Activated CD8-positive, alpha-beta memory T cell treated with anti-CD3 and anti-CD28 coated beads for 24 hours (primary cell): ENCODE measurements at places on chromosomes 13 and 19.

DNA sequence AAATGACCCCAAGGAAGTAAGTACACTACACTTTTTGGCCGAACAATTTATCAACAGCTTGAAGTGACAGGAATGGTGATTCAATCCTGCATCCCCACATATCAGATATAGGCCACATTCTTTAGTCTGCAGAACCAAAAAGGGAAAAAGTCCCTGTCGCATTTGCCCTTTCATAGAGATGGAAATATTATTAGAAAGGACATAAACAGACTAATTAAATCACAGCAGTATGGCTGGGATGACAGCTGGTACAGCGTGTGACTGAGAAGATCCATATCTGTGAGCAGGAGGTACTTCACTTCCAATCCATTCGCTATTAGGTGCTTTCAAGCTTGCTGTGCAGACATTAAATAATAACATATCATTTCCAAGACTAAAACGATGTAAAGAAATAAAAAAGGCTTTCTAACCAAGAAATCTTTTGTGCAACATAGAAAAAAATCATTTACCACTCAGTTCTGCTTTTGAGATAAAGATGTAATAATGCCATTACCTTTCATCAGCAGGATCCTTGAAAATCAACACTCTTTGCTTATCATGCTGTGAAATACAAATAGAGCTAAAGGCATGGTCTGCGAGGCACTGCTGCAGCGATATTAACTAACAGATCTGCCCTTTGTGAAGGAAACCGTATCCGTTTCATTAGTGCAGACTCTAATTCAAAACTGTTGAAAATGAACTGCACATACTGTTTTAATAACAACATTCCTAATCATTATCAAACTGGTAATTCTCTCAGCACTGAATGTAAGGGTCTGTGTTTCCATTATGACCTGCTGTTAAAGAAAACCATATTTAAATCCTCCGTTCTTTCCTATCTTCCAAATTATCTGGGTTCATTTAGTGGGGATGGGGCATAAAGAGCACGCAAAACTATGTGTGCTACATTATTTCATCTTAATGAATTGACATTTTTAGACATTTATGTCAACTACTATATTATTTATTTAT is 245.6 kb downstream of the DACH1 start:
- no peak for DNase-seq

- DNase-seq = no peak
Measured at GRCh38 chr13:111547726-111548273, 227.4 kb downstream of the TEX29 start.

DNA sequence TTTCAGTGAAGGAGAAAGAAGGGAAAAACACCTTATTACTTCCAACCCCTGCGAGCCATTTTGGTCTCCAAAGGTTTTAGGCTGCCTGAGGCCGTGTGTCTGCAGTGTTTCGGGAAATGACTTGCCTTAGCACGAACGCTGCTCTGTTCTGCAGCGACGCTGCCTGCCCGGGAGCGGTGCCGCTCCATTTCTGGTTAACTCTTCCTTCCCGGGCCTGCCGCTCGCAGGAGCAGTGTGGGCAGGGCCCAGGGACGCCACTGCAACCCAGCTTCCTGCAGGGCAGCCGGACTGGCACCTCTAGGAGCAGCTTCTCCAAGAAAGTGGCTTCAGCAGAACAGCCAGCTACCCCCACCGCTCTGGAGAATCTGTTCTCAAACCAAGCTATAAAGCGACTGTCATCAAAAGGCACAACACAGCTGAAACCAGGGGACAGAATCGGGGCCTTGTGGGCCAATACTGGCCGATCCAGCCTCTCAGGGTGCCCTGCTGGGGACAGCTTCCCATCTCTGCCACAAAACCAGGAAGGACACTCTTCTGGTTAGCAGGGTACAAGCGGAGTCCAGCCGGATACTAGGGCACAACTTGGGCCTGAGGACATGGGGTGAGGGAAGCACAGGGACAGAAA is 72.2 kb downstream of the KCTD15 start:
- no peak for DNase-seq

- no peak for DNase-seq
Measured at GRCh38 chr19:17908244-17908643, 24.6 kb upstream of the CCDC124 start.

- no peak for DNase-seq
Measured at GRCh38 chr19:49845414-49845813, 5.5 kb upstream of the PTOV1 start.

DNA sequence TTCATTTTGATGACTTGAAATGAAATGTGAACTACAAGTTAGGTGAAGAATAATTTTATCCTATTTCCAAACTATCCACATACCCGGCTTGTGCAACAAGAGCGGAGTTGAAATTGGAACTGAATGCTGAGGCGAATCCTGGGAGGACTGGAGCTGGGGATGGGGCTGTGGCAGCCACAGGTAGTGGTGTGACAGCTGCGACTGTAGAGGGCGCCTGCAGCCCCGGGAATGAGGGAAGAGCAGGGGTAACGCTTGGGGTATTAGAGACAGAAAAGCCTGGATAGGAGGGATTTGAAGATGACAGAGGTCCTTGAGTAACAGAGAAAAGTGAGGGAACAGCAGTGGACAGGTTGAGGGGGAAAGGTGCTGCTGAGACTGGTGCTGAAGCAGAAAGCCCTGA is 22.0 kb upstream of the STOML3 start:
- DNase-seq = no peak

GRCh38 chr13:99040536-99041131 is 62.8 kb upstream of the DOCK9 start:
- peak; percentile 11 for DNase-seq

DNA sequence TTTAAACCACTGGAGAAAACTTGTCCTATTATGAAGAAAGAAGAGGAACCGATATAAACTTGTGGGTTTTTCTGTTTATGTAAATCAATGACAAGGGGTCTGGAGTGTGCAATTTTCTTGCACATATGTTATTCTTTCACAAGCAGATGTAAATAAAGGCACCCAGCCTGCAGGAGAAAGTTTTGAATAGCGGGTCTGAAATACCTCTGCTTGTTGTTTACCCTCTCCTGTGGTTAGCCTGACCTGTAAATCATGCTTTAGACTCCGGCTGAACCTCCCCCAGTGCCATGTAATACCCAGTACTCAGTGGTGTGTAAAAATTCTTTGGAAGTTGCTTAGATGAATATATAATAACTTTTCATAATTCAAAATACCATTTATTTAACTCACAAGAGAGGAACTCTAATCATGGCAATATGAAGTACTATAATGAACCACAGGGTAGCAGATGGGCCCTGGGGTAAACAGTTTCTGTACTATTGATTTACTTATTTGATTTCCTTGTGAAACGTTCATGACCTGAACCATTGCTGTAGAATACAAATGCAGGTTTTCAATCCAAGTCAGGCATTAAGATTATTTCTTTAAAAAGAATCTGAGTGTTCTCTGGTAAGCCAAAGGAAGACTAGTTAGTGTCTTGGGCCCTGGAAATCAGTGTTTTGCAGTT is 245.1 kb downstream of the LMO7 start:
- no peak for DNase-seq

DNA sequence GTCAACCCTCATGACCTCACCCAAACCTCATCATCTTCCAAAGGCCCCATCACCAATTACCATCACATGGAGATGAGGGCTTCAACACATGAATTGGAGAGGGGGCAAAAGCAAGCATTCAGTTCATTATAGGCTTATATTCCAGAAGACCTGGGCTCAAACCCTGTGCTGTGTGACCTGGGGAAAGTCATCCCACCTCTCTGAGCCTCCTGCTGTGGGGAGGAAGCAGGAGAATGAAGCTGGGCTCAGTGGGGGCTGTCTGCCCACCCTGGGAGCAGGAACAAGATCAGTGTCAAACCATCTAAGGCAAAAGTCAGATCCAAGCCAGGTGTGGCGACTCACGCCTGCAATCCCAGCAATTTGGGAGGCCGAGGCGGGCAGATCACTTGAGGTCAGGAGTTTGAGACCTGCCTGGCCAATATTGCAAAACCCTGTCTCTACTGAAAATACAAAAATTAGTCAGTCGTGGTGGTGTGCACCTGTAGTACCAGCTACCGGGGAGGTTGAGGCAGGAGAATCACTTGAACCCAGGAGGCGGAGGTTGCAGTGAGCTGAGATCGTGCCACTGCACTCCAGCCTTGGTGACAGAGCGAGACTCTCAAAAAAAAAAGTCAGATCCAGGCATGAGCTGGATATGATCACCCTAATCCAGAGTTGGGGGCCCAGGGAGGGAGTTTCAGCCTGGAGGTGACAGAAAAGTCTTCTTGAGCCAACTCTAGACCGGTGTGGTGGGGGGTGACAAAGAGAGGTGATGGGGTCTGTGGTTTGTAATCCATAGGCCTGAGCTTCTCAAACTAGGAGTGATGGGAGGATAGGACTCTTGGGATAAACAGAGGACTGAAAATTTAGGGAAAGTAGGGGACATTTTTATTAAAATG is 1.6 kb upstream of the TPM4 start:
- DNase-seq = no peak

GRCh38 chr13:32737111-32737571 is 150.9 kb downstream of the PDS5B start:
- no peak for DNase-seq

GRCh38 chr19:56377105-56377924 is 16.0 kb downstream of the ZNF582 start:
- no peak for DNase-seq

GRCh38 chr13:88628882-88629281 is 957.7 kb downstream of the SLITRK5 start:
- no peak for DNase-seq

DNA sequence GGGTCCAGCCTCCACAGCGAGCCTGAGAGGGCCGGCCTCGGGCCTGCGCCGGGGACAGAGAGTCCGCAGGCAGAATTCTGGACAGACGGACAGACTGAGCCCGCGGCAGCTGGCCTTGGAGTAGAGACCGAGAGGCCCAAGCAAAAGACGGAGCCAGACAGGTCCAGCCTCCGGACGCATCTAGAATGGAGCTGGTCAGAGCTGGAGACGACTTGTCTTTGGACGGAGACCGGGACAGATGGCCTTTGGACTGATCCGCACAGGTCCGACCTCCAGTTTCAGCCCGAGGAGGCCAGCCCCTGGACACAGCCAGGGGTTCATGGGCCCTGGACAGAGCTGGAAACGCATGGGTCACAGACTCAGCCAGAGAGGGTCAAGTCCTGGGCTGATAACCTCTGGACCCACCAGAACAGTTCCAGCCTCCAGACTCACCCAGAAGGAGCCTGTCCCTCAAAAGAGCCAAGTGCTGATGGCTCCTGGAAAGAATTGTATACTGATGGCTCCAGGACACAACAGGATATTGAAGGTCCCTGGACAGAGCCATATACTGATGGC is 490 bp downstream of the ITPKC start:
- no peak for DNase-seq

GRCh38 chr19:954672-955494 is 29.0 kb downstream of the ARID3A start:
- no peak for DNase-seq

DNA sequence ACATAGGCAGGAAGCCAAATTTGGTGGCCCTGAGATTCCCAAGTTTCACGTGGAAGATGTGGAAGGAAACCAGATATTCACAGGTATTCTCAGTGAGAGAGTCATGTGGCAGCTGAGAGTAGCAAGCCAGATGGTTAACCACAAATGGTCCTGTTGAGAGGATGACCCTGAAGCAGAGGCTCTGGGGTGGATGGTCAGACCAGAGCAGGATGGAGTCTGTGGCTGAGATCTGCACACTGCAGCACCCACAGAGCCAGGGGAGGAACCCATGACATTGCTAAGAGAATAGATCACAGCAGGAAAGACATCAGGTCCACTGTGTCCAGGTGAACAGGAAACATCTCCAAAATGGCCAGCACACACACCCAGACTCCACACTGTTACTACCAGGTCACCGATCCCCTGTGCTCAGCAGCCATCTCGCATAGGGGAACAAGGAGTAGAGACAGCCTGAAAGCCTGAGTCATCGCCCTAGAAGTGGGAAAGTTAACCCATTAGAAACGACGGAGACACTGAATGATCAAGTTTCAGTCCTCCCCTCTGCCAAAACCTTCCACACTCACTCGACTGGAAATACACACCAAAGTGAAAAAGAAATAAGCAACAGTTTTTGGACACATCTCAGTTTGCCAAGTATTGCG is 160.0 kb downstream of the RBM26 start:
- no peak for DNase-seq

- DNase-seq = no peak
Measured at GRCh38 chr13:65985612-65986011, 1244.5 kb downstream of the PCDH9 start.

DNA sequence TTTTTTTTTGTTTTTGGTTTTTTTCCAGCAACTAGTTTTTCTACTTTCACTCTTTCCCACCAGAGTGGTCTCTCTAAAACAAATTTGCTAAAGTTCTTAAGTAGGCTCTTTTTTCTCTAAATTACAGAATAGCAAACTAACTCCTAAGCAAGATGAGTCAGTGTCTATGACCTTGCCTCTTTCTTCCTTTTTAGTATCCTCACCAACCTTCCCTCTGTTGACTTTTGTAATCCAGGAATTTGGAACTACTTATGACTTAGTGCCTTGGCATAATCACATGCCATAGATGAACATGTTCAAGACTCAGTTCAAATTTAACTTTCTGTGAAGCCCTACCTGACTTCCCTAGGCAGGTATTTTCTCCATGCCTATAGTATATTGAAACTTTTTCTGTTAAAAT is 32.3 kb upstream of the AKAP11 start:
- DNase-seq = no peak

GRCh38 chr13:98297051-98297450 is 120.0 kb upstream of the RNF113B start:
- no peak for DNase-seq

DNA sequence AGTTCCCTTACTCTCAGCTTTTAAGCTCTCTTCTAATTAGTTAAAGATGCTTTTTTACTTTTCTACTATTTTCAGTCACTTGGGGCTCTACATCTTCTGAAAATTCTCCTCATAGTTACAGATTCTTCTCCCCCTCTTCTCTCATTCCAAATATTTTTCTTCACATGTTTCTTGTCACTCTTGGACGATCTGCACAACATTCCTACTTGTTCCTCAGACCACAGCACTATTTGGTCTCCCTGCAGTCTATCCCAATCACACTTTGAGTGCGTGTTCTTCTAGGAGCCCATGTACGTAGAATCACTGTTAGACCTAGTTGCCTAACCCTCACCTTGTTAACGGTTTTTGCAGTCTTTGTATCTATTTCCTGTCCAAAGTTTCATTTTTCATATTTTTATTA is 222.5 kb upstream of the SPRY2 start:
- no peak for DNase-seq

GRCh38 chr19:13938301-13939064 is at the start of gene PODNL1:
Gene PODNL1, minus strand, starts transcription at chr19:13938417. Its CDS starts 236 bp downstream, at chr19:13938181.
- no peak for DNase-seq

DNA sequence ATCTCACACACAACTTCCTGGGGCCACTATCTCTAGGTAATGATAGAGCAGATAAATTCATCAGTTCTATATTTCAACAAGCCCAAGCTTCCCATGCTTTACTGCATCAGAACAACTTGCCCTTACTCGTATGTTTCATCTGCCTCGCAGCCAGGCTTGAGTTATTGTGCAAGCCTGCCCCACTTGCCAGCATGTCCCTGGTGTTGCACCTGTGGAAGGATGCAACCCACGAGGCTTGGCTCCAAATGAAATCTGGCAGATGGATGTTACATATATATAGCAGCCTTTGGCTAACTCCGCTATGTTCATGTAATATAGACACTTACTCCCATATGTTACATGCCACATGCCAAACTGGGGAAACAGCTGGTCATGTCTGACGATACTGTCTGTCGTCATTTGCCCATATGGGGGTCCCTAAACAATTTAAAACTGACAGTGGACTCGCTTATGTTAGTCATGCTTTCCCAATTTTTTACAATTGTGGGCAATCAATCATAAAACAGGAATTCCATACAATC is 6.2 kb downstream of the ERVK3-1 start:
- DNase-seq = no peak
